Gastroesophageal sphincter (tissue), 4 donors: ENCODE measurements at places on chromosomes 6 and 20. TPM values are rescaled to one million over a fixed set of nuclear protein-coding genes. Genes with fewer than 3 reads are reported as not detected.

GRCh38 chr6:137944793-137945498, 77.9 kb downstream of the TNFAIP3 start:
- peak; percentile 68 for ATAC-seq

GRCh38 chr6:82739303-82739702, 326.3 kb downstream of the UBE3D start:
- ATAC-seq: no peak

DNA sequence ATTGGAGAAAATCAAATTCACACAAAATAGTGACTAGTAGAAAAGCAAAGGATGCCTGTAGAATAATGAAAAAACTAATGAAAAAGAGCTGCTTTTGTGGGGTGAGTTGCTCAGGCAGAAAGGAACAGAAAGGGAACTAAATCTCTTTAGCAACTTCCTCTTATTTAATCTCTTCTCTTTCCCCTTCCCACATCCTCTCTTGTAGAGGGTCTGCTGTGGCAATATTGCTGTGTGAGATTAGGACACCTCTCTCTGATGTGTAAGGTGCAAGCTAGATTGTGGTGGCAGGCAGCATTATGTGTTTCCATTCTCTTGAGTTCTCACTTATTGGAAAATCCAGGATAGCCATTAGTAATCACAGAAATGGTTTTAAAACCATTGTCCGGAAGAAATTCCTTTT, 49.7 kb downstream of the SYNE1 start:
- ATAC-seq: no peak

DNA sequence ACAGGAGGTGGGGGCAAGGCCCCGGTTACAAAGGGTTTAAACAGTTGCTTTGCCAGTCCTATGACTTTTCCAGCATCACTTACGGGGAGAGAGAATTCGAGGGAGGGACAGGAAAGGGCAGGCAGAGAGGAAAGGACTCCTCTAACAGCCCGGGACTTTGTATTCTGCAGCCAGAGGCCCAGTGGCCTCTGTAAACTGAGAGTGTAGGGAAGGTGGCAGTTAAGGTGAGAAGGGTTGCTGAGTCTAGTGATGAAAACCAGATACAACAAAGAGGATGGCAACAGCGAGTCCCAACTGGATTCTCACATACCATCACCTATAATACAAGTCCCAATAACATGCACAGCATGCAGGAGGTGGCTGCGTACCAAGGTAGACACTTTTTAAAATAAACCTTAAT, 13.5 kb downstream of the PLAGL2 start:
- ATAC-seq: no peak

- ATAC-seq: no peak
Measured at GRCh38 chr6:63790334-63790733, 154.7 kb downstream of the PHF3 start.

DNA sequence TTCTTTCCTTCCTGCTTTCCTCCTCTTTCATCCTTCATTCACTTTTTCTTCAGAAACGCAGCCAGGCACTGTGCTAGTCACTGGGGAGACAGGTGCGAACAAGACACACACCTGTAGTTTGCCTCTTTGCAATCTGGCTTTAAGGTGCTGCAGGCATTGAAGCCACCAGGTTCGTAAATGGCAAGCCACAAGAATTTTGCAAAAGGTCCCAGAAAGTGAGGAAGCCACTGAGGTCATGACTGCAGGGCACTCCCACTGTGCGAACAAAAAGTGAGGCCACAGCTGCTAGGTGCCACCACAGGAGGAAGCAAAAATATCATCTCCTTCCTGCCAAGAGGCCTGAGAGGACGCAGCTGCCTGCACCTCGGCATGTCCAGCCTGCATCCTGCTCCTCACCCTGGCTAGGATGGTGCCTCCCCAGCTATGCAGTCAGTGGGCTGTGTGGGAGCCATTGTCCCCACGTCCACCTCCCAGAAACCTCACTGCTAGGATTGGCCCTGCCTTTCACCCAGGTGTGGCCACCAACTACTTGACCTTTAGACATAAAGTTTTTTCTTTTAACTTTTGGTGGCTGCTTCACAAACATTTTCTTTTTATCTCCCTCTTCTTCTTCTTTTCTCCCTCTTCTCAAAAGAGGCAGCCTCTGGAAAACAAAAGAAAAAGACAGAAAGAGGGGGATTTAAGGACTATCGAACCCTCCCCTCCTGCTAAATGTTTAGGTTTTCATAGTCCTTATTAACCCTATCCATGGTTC, 230.8 kb downstream of the BCAS1 start:
- ATAC-seq: peak; percentile 31

- no peak for ATAC-seq
Measured at GRCh38 chr6:135145063-135145800, 35.9 kb upstream of the MYB start.

DNA sequence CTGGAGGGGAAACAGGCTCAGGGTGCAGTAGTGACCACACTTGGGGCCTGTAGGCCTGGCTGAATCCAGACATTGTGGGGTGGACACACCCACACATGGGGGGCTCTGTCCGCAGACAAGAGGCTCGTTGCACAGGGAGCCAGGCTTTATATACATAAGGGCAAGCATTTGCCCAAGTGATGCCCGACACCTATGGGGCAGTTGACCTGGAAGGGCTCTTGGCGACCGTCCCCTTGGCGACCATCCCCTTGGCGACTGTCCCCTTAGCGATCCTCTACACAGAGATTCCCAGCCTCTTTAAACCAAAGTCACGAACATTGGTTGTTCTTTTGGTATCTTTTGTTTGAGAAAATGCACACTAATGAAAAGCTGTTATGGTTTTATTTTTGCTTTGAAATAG, 2.7 kb downstream of the TOX2 start:
- no peak for ATAC-seq

GRCh38 chr6:45512717-45513116, 135.0 kb upstream of the SUPT3H start:
- no peak for ATAC-seq

DNA sequence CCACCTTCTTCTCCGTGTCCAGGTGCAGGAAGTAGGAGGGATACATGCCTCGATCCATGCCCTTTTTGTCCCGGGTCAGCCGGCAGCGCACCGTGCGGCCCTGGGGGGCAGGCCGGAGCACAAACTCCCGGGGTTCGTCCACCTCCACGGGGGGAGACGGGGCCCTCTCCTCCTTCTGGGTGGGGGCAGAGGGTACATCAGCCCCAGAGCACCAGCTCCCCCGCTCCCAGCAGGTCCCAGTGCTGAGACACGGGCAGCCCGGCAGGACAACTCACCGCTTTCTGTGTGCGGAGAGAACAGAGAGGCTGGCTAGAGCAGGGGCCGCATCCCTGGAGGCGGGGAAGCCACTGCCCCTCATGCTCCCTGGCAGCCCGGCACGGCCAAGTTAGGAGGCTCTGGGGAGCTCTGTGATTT, 6.7 kb downstream of the TULP1 start:
- ATAC-seq: no peak

The GRM4 gene
- not detected for total RNA-seq

- ATAC-seq: no peak
Measured at GRCh38 chr6:118663993-118664985, 12.9 kb upstream of the CEP85L start.

- no peak for ATAC-seq
Measured at GRCh38 chr20:18728870-18729224, 84.7 kb upstream of the SCP2D1 start.

DNA sequence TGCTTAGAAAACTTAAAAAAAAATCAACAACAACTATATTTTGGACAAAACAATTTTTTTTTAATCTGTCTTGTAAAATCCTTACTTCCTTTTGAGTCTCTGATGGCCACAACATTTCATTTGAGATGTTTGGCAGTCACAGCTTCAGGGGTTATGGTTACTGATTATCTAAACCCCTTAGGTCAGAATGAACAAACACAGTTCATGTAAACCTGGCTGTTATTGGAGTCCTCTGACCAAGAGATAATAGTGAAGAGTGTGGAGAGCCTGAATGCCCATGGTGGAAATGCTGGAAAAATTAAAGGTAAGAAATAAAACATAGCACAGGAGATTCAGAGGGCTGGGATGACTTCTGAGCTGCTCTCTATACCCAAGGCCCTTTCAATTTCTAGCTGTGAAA, 38.2 kb downstream of the TMX4 start:
- ATAC-seq: no peak

The TP53INP2 gene
- 40.1 TPM for total RNA-seq

DNA sequence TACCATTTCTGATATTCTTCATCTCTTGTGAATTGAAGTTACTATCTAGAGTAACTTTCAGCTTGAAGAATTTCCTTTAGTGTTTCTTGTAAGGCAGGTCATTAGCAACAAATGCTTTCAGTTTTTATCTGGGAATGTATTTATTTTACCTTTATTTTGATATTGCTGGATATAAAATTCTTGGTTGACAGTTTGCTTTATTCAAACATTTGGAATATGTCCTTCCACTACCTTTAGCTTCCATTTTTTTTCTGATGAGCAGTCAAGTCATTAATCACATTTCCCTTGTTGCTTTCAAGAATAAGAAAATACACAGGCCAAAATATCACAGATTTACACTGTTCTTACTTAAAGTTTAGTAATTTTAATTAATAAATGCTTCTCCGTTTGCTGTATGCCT, 5.7 kb upstream of the NELFCD start:
- no peak for ATAC-seq

DNA sequence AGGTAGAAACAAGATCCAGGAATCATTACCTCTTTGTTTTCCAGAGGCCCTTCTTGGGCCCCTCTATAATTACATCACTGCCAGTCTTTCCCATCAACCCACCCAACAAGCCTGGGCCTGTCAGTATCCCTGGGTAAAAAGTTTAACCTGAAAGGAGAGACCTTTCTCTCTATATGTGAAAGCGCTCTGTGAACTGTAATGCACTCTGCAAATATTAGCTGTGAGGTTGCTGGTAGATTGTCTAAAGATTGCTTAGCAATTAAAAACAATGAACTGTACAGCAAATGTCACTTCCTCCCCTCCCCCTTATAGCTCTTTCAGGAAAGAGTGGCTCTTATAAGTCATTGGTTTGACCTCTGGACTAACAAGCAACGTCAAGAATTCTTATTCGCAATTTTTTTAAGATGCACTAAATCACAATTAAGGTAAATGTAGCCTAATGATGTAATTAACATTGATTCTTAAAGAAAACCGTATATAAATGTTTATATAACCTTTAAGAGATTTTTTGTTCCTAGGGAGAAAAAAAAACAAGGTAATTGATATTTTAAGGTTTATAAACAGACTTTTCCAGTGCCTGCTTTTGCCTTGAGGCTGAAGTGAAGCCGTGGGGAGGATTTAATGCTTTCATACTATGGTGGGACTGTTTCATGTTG, 18.4 kb downstream of the ECT2L start:
- ATAC-seq: no peak

The BTN1A1 gene
- total RNA-seq: not detected

The C20orf144 gene
- total RNA-seq: not detected

The FILIP1 gene
- total RNA-seq: 57.0 TPM

- ATAC-seq: no peak
Measured at GRCh38 chr6:30029588-30029987, 31.5 kb upstream of the POLR1H start.

- no peak for ATAC-seq
Measured at GRCh38 chr6:23081701-23082100, 512.3 kb downstream of the HDGFL1 start.

DNA sequence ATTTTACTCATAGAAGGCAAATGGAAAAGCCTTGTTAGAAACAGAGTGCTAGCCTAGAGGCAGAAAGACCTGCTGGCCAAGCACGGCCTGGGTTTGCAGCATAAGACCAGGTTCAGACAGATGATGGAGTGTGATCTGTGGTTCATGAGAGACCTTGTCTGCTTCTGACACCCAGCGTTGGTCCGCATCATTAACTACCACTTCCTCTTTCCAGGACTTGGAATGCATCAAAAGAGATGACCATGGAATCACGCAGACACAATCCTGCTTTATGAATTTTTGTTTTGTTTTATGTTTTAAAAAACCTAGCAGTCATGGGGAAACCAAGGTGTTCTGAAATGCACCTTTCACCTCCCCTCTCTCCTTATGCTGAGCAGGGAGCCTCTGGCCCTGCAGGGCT, 76.8 kb upstream of the SYNDIG1 start:
- no peak for ATAC-seq

The ADGRF5 gene
- 15.7 TPM for total RNA-seq

DNA sequence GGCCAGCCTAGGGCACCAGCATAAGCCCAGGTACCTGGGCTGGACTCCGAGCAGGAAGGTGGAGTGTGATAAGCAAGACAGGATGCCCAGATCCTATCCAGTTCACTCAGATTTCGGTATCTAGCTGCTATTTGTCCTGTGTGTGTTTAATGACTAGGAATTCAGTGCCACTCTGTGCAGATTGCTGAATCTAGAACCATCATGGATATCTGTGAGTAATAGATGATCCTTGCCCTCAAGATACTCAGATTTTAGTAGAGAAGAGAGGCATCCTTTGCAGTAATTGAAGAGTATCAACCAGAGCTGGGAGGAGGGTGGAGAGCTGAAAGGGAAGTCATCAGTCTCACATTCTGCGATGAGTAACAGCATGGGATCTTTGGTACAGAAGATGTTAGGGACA, 155.0 kb upstream of the ARID1B start:
- no peak for ATAC-seq

The ABHD16B gene
- not detected for total RNA-seq
